ENCODE measurements at places on chromosomes 3 and 15.

DNA sequence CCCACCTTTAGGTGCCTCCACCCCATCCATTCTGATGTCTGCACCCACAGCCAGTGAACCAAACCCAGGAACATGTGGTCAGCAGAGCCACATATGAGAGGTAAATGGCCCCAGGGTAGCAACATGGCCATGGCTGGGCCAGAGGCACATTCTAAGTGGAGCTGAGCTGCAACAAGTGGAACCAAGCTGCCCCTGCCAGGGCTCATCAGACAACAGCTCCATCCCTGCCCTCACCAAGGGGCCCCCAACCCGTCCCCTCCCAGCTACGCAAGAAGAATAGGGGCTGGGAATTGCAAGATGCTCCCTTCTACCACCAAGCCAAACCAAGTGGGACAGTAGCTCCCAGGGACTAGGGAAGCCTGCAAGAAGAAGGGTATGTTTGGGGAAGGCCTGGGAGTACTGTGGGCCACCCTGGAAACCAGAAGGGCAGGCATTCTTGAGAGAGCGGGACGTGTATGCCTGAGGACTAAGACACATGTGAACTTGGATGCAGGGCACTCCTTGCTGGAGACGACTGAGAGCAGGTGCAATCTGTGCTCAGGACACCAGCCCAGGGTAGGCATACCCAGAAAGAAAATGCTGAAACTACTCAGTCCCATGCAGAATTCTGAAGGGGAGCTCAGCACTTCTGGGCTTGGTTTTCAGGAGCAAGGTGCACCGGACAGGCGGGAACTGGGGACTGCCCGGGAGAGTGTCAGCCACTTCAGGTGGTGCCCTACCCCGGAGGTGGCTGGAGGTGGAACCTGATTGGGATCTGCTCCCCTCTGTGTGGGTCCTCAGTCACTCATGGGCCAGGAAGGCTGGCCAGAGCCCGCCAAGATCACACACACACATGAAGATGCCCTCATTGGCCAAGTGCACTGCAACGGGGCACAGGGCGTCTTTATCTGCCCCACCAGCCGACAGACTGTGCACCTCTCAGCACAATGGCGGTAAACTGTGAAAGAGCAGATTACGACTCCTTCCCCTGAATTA lies 9.5 kb downstream of the MYL3 start:
- no peak for DNase-seq

DNA sequence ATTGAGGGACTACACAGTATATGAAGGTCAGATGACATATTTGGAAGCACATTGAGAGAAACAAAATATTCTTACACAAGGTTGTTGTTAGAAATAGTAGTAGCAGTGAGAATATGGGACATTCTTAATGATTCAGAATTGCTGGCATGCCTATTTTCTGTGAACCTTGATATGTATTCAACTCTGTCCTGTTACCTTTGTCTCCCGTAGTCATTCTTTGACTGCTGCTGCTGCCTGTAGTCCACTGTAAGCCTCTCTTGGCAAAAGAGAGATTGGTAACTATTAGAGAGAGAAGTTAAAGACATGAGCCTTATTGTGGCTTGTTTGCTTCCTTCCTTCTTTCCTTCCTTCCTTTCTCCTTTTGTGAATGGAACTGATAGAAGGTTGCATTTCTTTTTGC lies 64.5 kb downstream of the TCF12 start:
- no peak for DNase-seq

DNA sequence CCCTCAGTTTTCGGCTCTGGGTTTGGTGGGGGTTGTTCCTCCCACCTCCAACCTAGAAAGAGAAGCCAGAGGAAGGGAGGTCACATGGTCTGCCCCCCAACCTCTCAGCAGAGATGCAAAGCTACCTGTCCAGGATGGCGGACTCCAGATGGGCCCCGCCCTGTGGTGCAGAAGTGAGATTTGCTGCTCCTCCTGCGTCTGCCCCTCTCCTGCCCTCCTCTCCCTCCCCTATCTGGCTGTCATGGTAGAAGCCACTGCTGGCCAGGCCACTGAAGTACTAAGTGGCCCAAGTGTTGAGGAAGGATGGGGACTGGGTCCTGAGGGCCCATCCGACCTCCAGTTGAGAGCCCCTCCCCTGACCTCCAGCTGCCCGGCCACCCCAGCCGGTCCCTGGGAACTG lies 2.1 kb upstream of the SEMA3B start:
- DNase-seq: no peak

GRCh38 chr3:34284959-34285826 lies 486.8 kb downstream of the PDCD6IP start:
- DNase-seq: no peak

DNA sequence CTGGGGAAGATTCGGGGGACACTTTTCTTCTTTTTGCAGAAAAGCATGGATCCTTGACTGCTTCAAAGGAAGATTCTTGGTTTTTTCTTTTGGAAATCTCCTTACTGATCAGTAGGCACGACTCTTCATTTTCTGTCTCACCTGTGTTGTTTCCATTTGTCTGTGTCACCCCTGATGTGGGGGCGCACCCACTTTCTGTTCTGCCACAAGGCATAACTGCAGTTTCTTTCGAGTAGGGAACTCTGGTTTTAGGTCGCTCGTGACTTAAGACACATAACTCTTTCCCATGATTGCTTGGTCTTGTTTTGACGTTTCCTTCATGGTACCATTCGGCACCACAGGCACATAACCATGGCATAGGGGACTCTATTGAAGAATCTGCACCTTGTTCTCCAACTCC lies 31.3 kb downstream of the RNF168 start:
- no peak for DNase-seq

- peak; percentile 13 for DNase-seq
Measured at GRCh38 chr15:66025015-66025452, 155.7 kb downstream of the RAB11A start.

DNA sequence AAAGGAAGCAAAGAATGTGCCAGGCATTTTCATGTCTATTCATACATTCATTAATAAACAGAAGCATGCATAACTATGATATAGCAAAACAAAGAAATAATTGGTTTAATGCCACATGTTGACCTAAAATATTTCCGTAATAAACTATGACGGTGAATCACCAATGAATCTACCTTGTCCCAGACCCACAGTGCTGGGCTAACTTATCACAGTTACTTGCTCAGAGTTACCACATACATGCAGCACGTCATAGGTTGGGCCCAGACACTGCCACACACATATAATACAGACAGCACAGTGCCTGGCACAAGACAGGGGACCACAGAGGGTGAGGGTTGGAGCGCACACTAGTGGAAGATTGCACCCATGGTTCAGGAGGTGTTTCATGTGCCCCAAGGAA lies 86.9 kb downstream of the ATP1B3 start:
- DNase-seq: no peak

DNA sequence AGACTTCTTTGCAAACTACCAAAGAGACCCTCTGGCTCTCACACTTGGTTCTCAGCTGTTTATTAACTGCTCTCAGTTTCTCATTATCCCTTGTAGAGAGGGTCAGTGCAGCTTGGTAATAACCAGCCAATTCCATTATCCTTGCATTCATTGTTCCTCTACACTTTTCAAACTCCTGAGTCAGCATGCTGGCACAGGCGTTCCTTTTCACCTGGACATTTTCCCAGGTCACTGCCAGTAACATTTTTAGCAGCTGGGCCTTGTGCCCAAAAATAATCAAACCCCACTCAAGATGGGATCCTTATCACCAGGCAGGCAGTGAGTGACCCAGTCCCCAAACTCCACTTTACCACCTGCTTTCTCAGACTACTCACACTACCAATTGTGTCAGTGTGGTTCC lies 4.8 kb upstream of the SUMF1 start:
- no peak for DNase-seq

GRCh38 chr15:63107895-63108546 lies 13.6 kb upstream of the LACTB start:
- peak; percentile 100 for DNase-seq

DNA sequence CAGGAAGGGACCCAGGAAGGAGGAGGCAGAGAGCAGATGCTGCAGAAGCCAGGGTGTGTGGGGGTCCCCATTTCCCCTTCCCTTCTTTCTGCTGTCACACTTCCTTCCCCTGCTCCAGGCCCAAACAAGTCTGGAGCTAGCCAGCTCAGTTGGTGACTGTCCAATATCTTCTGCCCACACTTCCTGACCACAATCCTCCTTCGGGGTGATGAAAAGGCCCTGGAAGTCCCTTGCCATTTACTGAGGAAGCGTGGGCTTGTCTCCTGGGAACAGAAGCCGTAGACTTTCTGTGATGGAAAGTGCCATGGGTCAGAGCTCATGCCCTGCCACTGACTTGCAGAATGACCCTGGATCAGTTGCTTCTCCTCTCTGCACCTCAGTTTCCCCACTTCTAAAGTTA lies 39.0 kb downstream of the ANAPC13 start:
- no peak for DNase-seq

GRCh38 chr3:123272547-123272946 lies 70.8 kb downstream of the SEC22A start:
- DNase-seq: peak; percentile 12

DNA sequence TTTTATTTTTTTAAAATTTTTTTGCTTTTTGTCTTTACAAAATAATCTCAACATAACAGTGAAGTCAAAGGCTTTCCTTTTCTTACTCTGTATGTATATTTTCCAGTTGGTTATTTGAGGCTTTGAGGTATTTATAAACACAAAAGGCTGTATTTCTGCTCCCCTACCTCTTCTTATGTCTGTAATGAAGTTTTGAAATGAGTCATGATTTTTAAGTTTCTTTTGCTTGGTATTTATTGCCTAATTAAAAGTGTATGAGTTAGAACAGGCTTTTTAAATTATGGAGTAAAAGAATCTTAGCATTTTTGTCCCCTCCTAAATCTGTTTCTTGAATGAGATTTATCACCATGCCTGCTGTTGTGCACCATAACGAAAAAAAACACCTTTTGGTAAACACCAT lies 66.0 kb downstream of the DCUN1D1 start:
- DNase-seq: no peak

- no peak for DNase-seq
Measured at GRCh38 chr3:97488741-97489140, 275.8 kb upstream of the ARL6 start.

DNA sequence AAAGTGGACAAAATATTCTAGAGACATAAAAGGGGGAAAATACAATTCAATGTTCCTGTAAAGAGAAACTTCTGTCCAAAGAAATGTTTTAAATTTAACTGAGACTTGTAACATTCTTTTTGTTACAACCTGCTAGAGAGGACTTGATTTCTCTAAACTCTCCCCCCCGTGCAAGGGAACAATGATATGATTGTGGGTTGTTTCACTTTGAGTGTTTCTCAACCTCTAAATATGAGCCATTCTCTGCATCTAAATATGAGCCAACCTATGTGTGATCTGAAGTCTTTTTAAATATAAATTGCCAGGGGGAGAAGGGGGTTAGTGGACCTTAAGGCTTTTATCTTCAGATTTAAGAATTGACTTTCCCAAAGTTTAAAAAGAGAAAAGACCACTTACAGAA lies 14.6 kb downstream of the ZNF860 start:
- no peak for DNase-seq
